T-cell (primary cell): ENCODE measurements at places on chromosomes 4 and X. TPM values are rescaled to one million over a fixed set of nuclear protein-coding genes. Genes with fewer than 3 reads are reported as not detected.

- DNase-seq = no peak
Measured at GRCh38 chr4:73815145-73815544, 21.3 kb upstream of the CXCL6 start.

GRCh38 chr4:128294464-128294863, 6.9 kb upstream of the PGRMC2 start:
- DNase-seq = no peak

GRCh38 chrX:153905481-153906095, 1.1 kb downstream of the AVPR2 start:
- DNase-seq = no peak

DNA sequence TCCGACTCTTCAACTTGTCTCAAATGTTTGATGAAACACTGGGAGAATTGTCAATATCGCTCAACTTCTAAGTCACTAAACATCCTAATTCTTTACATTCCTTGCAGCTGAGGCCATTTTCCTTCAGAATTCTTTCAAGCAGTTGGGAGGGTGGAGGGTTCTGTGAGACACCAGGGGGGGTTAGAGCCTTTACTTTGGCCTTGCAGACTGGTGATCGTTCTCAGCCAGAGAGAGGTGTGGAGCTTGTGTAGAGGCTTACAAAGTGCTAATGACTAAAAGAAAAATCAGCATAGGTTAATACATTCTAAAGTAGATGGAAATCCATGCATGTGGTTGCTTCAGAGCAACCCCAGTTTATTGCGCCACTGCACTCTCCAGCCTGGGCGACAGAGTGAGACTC, 21.3 kb upstream of the SOX3 start:
- no peak for DNase-seq

DNA sequence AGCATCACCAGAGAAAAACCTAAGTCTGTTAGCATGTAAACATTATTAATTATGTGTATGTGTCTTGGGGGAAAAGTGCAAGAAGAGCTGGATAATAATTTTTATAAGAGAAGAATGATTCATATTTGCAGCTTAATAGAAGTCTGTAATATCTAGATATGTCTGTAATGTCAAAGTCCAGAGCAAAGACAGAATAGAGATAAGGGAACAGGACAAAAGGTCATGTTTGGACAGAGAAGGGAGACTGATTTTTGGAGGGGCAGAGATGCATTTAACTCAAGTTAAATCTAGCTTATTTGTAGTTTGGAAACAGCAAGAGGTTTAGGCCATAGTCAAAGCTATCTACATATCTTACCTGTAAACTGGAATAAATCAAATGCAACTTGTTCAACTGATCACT, 61.2 kb downstream of the MAGED1 start:
- DNase-seq = no peak

- DNase-seq = no peak
Measured at GRCh38 chrX:94831364-94831763, 1157.4 kb downstream of the FAM133A start.

TCP11X2 gene
- not detected for total RNA-seq

MGARP gene
- not detected for total RNA-seq

GAR1 gene
- 8.1 TPM for total RNA-seq

MEPE gene
- not detected for total RNA-seq
